ACHN (cell line): ENCODE measurements at places on chromosomes 16 and 17.
A peak's percentile ranks its signal among the peaks of the same experiment; 100 is the strongest.

DNA sequence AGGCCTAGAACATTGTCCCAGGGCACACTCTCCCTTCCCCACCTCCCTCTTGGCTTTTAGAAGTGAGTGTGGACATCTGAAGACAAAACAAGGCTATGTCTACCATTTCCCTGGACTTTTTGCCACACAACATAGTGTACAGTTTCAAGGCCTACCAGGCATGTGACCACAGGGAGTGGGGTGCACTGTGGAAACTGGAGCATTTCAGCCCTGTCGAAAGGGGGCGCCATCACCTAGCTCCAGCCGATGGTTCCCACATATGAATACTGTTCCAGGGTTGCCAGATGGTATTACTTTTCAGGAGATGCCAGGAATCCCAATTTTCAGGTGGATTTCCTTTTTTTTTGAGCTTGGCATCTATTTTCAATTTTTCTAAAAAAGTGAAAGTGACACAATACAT lies 140.7 kb downstream of the KATNIP start:
- DNase-seq, result peak; percentile 28

DNA sequence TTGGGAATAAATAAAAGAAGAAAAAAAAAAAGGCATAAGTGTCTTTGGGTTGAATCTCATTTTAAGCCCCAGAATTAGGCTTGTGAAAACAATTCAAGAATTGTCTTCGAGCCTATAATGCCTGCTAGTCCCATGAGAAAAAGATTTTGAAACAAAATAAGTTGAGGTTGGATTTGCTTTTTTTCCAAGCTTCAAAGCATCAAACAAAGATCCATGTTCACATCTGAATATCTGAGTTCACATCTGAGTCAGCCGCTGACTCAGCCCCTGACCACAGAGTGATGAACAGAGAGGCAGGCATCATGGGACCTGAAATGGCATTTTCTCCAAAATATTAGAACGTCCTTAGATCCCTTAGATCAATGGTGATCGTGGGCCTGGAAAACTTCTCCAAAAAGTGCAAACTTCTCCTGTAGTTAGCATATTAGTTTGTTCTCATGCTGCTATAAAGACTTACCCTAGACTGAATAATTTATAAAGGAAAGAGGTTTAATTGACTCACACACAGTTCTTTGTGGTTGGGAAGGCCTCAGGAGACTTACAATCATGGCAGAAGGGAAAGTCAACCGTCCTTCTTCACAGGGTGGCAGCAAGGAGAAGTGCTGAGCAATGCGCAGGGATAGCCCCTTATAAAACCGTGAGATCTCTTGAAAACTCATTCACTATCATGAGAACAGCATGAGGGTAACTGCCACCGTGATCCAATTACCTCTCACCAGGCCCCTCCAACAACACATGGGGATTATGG lies 294.6 kb upstream of the HSBP1 start:
- peak; percentile 72 for DNase-seq

- no peak for DNase-seq
Observed at GRCh38 chr17:79118924-79119323, 44.3 kb downstream of the ENGASE start.

GRCh38 chr17:4215882-4216570 lies 47.8 kb downstream of the ANKFY1 start:
- no peak for DNase-seq

- DNase-seq, result no peak
Observed at GRCh38 chr16:3142770-3143169, 7.9 kb downstream of the ZNF213 start.

DNA sequence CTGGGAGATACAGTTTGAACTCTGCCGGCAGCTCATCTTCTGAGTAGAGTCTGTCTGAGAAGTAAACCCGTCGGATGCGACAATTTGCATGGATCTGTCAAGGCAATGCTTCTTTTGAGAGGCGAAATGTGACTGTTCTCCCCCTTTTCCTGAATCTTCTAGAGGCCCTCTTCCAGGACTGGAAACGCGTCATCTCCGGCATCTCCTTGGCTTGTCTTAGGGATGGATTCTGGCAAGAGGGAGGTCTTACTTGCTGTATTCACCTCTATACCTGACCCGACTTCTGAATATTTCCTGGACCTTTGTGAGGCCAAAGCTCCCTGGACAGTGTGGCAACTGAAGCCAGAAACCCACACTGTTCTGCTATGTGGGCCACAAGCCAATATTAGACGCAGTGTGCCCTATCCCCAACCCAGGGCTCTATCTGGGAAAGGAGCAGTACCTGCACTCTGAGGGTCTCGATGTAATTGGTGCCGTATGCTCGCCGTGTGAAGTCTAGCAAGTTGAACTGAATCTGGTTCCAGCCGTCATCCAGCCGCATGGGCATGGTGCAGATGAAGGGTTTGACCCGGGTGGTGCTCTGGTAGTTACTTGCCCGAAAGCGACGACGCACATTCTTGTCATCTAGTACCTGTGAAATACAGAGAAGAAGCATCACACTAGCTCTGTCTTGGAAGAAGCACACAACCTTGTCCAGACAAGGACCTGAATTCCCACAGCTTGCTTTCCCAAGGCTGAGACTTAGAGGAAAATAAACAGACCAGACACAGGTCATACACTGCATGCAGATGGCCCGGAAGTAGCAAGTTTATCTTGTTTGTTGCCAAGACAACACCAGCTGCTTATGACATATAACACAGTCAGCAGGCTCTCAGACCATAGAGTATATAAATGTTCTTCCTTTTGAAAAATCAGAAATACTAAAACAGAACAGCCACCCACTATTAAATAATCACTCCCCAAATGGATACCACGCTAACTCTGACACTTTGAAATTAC lies 14.1 kb downstream of the CFAP20 start:
- no peak for DNase-seq

DNA sequence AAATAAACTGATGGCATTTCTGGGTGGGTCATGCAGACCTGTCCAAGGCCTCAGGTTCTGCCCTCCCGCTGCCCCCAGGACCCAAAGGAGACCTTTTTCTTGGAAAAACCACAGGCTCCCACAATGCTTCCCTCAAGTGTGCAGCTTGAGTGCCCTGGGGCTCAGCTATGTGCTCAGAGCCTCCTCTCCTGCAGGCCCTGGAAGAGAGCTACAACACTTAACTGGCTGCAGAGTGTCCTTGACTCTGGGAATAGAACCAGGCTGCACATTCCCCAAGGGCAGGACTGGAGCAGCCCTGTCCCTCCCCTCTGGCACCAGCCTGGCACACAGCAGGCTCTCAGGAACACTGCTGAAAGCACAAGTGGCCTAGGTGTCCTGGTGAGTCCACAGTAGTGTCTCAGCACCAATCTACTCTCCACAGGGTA lies 4.8 kb upstream of the SREBF1 start:
- DNase-seq, result no peak

GRCh38 chr17:68955181-68955841 lies at the start of gene ABCA8:
ABCA8 (minus strand) TSS chr17:68955392; CDS start chr17:68942034, 13,358 bp downstream.
- DNase-seq, result no peak

DNA sequence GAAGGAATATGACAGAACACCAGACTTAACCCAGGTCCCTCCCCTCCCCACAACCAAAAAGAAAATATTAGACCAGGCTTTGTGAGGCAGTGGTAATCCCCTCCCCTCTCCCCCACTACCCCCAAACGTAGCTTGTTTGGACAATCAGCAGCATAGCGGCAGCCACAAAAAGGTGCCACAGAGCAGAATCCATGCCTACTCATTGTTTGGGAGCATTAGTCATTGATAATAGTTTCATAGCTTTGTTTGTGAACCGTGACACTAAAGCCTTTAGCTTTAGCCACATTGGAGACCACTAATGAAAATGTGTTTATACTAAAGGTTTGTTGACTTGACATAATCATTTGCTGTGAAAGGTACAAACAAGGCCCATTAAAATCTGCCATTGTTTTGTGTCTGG lies 65.1 kb downstream of the NUP93 start:
- DNase-seq, result no peak

- DNase-seq, result no peak
Observed at GRCh38 chr16:4111748-4112696, 4.2 kb downstream of the ADCY9 start.

DNA sequence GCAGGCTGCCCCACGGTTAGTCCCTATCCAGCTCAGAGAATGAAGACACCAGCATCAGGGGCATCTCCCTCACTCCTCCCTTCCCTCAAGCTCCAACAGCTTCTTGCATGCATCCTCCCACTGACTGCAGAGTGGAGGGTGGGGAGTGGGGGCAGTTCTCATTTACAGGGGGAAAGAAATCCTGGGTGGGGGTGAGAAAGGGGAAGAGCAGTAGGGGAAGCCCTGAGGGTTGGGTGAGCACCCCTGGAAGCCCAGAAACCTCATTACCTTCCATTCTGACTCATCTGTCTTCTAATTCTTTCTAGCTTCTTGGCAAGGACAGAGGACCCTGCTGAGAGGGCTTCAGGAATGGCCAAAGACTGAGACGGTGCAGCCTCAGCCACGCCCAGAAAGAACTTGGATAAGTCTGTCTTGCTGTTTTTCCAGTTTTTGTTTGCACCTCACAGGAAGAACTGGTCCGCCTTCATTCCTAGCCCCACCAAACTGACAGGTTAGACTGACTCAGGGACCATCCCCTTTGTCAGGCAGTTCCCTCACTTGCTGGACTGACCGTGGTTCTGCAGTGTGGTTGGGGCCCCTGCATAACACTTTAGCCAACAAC lies 52.5 kb upstream of the WSB1 start:
- no peak for DNase-seq

DNA sequence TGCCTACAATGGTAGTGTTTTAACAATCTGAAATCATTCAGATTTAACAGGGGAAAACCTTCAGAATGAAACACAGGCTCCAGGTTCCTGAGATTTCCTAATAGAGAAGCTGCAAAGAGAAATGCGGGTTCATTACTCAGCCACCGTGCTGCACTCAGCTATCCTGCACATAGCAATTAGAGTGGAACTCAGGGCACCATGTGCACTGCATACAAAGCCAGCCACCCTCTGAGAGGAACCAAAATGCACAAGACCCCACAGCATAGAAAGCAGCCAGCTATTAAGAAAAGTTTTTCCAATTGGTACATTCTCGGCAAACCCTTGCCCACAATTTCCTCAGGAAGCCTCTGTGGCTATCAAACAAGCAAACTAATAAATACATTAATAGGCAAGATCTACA lies 37.4 kb downstream of the TOM1L2 start:
- no peak for DNase-seq
